ENCODE measurements at places on chromosomes 4 and X. TPM values are rescaled to one million over a fixed set of nuclear protein-coding genes. Genes with fewer than 3 reads are reported as not detected.

GRCh38 chr4:153154007-153154975, 50.0 kb upstream of the TRIM2 start:
- H3K27me3 ChIP-seq, result peaks cover 8% of the 10 kb centered on the region
- H3K27ac ChIP-seq, result peak overlapping the region; percentile 66
- DNase-seq, result no peak
- peaks cover 41% of the 10 kb centered on the region for H3K4me1 ChIP-seq
- peak overlapping the region; percentile 81 for H3K4me3 ChIP-seq

DNA sequence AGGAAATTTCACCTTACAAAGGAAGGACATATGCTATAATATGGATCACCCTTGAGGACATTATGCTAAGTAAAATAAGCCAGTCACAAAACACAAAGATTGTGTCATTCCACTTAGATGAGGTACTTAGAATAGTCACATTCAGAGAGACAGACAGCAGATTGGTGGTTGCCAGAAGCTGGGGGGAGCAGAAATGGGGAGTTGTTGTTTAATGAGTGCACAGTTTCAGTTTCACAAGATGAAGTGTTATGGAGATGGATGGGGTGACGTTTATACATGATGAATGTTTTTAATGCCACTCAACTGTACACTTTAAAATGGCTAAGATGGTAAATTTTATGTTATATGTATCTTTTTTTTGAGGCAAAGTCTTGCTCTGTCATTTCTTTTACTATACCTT, 14.8 kb upstream of the SPON2 start:
- no peak for DNase-seq
- no peak overlapping the region for H3K4me3 ChIP-seq
- H3K27me3 ChIP-seq, result peaks cover 5% of the 10 kb centered on the region
- H3K36me3 ChIP-seq, result peaks cover 5% of the 10 kb centered on the region
- H3K4me1 ChIP-seq, result peaks cover 40% of the 10 kb centered on the region
- no peak overlapping the region for H3K27ac ChIP-seq

DNA sequence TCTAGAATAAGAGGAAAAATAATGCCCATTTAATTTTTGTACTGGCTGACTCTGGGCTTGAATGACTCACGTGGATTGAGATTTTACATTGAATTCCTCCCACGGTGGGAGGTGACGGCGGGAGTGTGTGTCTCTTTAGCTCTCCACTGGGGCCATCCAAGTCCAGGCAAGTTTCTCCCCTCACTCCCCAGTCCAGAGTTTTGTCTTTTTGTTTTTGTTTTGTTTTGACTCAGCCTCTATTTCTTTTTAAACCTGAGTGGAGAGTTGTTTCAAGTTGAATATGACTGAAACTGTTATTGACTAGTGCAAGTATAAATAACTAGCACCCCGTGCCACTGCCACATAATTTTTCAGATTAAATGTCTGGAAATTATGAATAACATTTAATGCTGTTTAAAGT, 13.6 kb downstream of the CHST7 start:
- H3K4me1 ChIP-seq, result peaks cover 70% of the 10 kb centered on the region
- no peaks in the 10 kb centered on the region for H3K27me3 ChIP-seq
- H3K27ac ChIP-seq, result peak overlapping the region; percentile 74
- H3K36me3 ChIP-seq, result peaks cover 2% of the 10 kb centered on the region
- DNase-seq, result no peak

DNA sequence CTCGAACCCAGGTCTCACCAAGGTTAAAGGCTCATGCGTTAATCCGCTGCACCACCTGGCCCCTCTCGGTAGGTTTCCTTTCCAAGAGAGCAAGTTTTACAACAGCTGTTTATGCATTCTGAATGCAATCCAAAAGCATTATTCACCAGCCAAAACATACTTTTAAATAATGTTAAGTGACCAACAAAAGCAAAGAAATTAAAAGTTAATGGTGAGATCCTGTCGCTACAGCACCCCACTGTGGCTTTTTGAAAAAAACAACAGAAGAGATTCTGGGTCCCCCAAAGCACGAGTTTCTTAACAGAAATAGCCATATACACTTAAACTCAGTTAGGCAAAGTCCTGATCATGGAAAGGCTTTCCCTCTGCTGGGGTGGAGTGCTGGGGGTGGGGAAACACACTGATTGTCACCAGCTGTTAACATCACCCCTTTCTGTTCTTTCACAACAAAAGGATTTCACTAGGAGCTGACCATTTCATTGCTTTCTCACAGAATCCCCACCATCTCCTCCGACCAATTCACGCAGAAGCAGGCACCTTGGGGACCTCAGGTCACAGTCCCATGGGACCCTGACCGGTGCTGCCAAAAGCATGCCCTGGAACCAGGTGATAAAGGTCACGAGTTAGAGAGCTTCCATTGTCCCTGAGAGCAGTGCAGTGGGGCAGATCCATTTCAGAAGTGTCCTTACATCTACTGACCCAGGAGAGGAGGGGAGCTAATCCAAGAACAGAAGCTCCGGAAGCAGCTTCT, 51.2 kb downstream of the ZNF827 start:
- no peak overlapping the region for H3K4me3 ChIP-seq
- peaks cover 28% of the 10 kb centered on the region for H3K36me3 ChIP-seq
- no peaks in the 10 kb centered on the region for H3K27me3 ChIP-seq
- no peak for DNase-seq

MTTP gene
- total RNA-seq, result not detected

MND1 gene
- 1.8 TPM for total RNA-seq

Data from osteocyte (in vitro differentiated cells).